Hair follicular keratinocyte (primary cell): ENCODE measurements at places on chromosomes 11 and 22. TPM values are rescaled to one million over a fixed set of nuclear protein-coding genes. Genes with fewer than 3 reads are reported as not detected.

The QSER1 gene
- total RNA-seq: 13.2 and 14.5 TPM in 2 replicates

The MPST gene
- 203 and 213 TPM in 2 replicates for total RNA-seq

The GRM5 gene
- 0.04 TPM in 1 of 2 replicates, not detected in the other for total RNA-seq

The GCAT gene
- total RNA-seq: 28.8 and 40.2 TPM in 2 replicates

The TBX1 gene
- 13.7 and 22.6 TPM in 2 replicates for total RNA-seq

The OR5A1 gene
- total RNA-seq: not detected in 2 replicates

The SC5D gene
- 51.5 and 85.9 TPM in 2 replicates for total RNA-seq

The PTPRJ gene
- total RNA-seq: 0.94 and 4.9 TPM in 2 replicates

The SLCO2B1 gene
- not detected in 2 replicates for total RNA-seq

The MS4A4A gene
- total RNA-seq: not detected in 2 replicates

The F2 gene
- total RNA-seq: 0.11 TPM in 1 of 2 replicates, not detected in the other

The DTX4 gene
- 5.9 TPM in 2 replicates for total RNA-seq

The CHRM4 gene
- not detected in 2 replicates for total RNA-seq

The WNT11 gene
- total RNA-seq: 0.39 TPM in 1 of 2 replicates, not detected in the other

The SNX32 gene
- 0.23 TPM in 1 of 2 replicates, not detected in the other for total RNA-seq

The RAPSN gene
- not detected in 2 replicates for total RNA-seq

The POTEH gene
- total RNA-seq: not detected in 2 replicates

The PPME1 gene
- total RNA-seq: 25.7 and 26.4 TPM in 2 replicates

The TYMP gene
- total RNA-seq: 70.9 and 112 TPM in 2 replicates

The CST6 gene
- total RNA-seq: 0.34 and 1.8 TPM in 2 replicates

The PKDREJ gene
- total RNA-seq: under 0.01 TPM in 1 of 2 replicates, not detected in the other

The RNH1 gene
- 322 and 445 TPM in 2 replicates for total RNA-seq

The CYP2D6 gene
- total RNA-seq: 0.04 and 0.47 TPM in 2 replicates

The SCGB1A1 gene
- total RNA-seq: not detected in 2 replicates

The CNTF gene
- total RNA-seq: 0.19 and 0.23 TPM in 2 replicates

The SLC22A9 gene
- total RNA-seq: not detected in 2 replicates

The RFPL3 gene
- not detected in 2 replicates for total RNA-seq

The OR8I2 gene
- not detected in 2 replicates for total RNA-seq

The MOGAT2 gene
- not detected in 2 replicates for total RNA-seq

The ZDHHC13 gene
- total RNA-seq: 18.6 and 19.7 TPM in 2 replicates

The FGF19 gene
- total RNA-seq: 0.15 and 0.16 TPM in 2 replicates
